Activated naive CD4-positive, alpha-beta T cell treated with anti-CD3 and anti-CD28 coated beads, Interleukin-2, amount 50 U/mL, for 72 hours (primary cell): ENCODE measurements at places on chromosomes 3 and 15.

DNA sequence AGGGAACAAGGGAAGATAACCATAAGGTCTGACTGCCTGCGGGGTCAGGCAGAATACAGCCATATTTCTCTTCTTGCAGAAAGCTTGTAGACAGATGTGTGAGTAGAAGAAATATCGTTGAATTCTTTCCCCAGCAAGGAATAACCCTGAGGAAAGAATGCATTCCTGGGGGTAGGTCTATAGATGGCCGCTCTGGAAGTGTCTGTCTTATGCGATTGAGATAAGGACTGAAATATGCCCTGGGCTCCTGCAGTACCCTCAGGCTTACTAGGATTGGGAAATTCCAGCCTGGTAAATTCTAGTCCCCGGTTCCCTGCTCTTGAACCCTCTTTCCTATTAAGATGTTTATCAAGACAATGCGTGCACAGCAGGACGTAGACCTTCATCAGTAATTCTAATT is 15.8 kb upstream of the SST start:
- no peak for DNase-seq

GRCh38 chr3:48465237-48465530 is 18.6 kb downstream of the ATRIP start:
- DNase-seq: no peak

DNA sequence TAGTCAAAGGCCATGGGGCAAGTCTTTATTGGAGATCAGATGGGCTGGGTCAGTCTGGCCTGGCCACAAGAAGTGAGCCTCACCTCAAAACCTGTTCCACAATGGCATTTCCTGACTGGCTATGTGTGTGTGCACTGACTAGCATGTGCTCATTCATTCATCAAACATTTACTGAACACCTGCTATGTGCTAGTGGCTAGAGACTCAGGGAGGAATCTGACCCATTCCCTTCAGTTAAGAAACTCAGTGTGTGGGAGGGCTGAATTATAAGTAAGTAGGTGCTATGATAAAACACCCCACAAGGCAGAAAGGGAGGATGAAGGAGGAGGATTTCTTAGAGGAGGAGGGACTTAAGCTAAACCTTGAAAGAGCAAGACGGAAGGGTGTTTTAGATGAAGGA is 5.4 kb upstream of the CGNL1 start:
- DNase-seq: no peak

GRCh38 chr3:18239674-18240073 is 185.5 kb downstream of the SATB1 start:
- no peak for DNase-seq

GRCh38 chr3:179825527-179826246 is 172.8 kb downstream of the USP13 start:
- DNase-seq: no peak

DNA sequence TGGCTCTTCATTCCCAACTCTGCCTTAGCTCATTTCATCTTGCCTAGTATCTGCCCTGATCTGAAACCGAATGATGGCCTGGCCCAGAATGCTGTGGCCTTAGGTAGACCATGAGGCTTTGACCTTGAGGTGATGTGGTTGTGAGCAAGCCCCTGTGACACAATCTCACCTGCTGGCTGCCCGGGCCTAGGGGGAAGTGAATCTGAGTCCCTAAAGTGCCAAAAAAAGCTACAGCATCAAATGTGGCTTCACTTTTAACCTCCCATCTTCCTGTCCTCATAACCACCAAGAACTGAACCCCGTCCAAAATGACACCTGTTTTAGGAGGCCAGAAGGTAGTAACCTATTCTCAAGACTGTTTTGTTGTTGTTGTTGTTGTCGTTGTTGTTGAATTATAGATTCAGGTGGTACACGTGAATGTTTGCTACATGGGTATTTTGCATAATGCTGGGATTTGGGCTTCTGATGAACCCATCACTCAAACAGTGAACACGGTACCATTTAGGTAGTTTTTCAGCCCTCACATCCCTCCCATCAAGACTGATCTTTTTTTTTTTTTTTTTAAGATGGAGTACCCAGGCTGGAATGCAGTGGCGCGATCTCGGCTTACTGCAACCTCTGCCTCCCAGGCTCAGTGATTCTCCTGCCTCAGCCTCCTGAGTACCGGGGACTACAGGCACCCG is 54.6 kb downstream of the MCCC1 start:
- no peak for DNase-seq
